ENCODE measurements at places on chromosomes 2 and 18.

DNA sequence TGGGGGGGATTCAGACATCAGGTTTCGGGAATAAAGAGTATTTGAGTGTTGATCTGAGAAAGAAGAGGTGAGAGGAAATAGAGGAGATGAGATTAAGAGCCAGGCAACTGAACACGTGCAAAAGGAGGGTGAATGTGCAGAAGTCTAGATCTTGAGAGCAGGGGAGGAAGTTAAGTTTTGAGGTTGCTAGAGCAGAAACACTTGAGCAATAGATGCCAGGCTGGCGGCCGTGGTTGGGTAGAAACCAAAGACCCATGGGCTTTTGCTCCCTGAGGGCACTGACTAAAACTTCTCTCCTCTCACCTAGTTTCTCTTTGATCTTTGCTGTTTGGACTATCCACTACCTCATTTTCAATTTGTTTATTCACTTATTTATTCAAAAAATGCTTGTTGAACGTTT is 116.0 kb downstream of the CDC42EP3 start:
- DNase-seq, result peak; percentile 28

DNA sequence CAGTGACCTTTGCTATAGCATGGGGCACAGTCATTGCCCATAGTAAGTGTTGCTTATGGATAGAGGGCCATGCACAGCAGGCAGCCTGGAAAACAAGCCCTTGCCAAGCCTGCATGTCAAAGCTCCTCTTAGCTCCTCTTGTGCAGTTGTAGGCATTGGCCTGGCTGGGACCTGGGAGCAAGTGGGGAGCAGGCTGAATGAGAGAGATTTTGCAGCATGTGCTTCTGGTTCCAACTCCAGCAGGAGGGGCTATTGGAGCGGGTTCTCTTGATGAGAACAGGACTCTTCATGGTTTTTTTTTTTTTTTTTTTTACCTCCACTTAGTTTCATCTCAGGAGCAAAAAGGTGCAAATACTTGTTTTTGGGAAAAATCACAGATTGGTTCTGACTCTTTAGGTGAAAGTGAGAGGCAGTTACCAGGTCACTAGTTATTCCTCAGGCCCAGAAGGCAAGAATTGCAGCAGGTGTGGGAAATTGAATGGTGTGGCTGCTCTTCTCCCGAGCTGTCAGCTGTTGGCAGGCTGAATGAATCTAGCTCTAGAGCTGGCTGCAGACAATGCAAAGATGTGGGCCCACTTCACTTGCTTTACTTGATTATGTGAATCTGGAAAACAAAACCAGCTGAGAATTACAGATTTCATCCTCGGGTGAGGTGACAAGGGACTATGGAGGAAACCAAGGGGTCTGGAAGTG is 95.9 kb downstream of the MAP4K4 start:
- DNase-seq, result no peak

- DNase-seq, result no peak
Observed at GRCh38 chr2:204665771-204666170, 120.5 kb downstream of the PARD3B start.

DNA sequence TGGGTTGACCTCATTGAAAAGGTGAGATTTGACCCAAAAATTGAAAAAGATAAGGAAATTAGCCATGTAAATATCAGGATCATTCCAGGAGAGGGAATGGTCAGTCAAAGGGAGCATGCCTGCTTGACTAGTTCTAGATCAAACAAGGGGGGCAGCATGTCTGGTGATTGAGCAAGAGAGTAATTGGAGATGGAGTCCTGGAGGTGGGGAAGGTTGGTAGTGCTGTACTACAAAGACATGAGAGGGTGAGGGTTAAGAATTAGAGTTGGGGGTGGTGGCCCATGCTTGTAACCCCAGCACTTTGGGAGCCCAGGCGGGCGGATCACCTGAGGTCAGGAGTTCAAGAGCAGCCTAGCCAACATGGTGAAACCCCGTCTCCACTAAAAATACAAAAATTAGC is 2.0 kb downstream of the MRPL30 start:
- no peak for DNase-seq

DNA sequence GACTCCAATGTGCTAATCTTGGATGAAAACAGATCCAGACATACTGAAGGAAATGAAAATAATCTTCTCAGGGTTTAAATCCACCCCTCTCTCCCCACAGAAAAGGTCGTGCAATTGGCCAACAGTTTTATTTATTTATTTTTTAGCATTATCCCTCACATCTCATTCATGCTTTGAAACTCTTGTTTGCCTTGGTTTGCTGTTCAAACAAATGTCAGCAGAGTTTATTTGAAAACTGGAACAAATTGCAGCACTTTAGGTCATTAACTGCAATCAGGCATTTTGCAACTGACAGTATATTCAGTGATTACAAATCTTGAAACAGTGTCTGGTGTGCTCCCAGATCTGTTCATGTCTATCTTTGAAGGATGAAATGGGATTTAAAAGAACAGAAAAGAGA is 220.6 kb downstream of the SLC4A10 start:
- no peak for DNase-seq

GRCh38 chr2:11592671-11593574 is 59.1 kb downstream of the GREB1 start:
- DNase-seq, result no peak

DNA sequence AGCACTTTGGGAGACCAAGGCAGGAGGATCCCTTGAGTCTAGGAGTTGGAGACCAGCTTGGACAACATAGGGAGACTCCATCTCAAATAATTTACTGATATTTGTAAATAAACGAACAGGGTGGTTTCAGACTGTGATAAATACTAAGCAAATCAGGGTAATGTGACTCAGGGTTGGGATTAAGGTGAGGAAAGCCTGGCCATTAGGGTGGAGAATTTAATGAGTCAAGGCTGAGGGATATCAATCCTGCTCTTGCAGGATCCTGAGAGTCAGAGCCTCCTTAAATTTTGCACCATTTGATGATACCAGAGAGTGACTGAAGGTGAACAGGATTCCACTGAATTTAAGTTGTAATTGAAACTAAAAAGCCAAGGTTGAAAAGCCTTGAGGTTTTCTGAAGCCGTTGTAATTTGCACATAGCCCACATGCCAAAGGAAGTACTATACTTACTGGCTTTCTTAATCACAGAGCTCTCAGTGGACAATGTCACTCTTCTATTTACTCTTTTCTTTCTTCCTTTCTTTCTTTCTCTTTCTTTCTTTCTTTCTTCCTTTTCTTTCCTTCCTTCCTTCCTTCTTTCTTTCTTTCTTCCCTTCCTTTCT is 28.6 kb upstream of the AP1S3 start:
- DNase-seq, result no peak

DNA sequence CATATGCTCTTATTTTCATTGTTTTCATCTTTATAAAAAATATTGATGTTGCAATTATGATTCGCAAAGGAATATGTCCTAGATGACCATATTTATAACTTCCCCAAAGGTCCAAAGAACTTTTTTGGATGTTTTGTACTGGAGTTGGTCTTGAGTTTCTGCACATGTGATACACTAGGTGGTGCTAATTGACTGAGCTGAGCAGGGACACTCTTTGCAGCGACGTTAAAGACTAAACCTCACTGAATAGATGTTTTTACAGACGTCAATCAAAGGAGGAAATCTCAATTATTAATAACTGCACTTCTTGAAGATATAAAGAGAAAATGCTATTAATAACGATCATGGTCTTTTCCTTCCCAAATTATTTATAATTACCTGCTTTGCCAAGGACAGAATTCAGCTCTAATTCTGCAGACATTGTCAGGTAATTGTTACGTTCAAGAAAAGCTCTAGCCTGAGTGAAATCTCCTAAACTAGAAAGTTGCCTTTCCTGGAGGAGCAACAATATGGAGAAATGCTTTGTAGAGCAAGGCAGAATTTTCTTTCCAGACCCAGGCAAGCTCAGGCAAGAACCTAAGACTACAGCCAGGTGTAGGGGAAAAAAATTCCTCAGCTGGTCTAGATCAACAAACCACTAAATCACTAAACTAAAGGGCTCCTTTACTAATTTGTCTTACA is 119.3 kb upstream of the RBBP8 start:
- DNase-seq, result peak; percentile 17

GRCh38 chr2:143473216-143473615 is 344.0 kb downstream of the ARHGAP15 start:
- DNase-seq, result no peak

DNA sequence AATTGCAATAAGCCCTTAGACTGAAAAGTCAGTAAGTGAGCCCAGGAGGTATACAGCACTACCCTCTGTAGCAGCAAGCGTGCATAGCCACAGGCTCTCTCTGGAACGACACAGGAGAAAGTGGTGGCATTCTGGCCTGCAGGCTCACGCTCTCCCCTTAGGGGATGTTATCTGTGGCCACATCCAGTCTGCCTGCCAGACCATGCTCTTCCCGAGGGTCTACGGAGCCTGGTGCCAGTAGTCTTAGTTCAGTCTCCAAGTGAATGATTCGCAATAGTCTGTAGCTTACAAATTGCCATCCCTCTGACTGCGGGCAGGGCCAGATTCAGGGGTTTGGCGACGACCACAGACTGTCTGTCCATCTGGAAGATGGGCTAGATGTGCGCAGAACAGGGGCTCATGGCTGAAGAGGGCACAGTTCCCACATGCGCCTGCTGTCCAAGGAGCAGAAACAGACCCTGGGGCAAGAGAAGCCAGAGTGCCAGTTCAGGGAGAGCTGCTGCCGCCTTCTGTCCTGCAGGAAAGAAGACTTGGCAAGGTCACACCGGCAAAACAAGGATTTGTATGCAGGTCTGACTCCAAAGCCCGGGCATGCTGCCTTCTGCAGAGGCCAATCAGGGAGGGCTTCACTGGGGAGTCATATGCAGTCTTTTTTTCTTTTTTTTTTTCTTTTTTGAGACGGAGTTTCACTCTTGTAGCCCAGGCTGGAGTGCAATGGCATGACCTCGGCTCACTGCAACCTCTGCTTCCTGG is 3.5 kb upstream of the KLF11 start:
- no peak for DNase-seq

- no peak for DNase-seq
Observed at GRCh38 chr18:63368611-63369010, 1.6 kb upstream of the KDSR start.

DNA sequence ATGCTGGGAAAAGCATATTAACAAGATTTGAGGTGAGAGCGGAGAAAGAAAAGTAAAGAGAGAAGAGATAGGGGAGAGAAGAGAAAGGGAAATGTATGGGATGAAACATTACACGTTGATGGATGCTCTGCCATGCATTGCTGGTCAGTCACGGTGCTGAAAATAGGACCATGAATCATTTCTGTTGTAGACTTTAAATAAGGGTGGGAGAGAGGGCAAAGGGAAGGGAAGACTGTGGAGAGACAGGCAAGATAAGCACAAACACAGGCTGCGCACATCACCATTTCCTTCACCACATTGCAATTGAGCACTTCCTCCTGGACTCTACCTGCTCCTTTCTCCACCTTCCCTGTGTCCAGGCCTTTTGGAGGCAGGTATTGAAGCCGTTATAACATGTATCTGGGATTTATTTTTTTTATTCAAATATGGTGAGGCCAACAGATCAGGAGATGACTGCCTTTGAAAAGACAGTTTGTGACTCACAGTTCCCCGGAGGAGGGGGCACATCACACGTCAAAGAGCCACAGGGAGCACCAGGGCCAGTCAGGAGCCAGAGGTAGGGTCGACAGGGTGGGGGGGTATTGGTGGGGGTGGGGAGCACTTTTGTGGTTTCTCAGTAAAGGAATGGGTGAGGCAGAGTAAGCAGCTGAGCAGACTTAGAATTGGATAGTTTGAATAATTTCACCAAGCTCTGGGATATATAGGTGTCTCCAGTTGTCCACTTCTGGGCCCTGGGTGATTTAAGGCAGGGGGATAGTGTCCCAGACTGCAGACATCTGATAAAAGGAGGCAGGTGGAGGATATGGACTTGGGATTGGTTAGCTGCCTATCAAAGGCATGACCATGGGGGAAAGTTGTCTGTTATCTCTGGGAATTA is 372.8 kb upstream of the ST6GAL2 start:
- no peak for DNase-seq

DNA sequence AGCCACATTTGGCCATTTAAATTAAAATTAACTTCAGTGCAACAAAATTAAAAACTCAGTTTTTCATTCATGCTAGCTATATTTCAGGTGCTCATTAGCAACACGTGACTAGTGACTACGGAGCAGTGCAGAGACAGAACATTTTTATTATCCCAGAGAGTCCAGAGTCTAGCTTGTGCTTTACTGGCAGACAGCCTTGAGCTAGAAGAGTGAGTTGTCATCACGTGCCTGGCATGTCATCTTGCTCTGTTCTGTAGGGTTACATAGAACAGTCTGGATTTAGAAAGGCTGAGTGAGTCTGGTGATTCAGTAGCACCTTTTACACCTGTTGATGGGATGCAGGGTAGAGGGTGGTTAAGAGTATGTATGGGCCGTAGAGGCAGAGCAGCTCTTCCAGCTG is 136.9 kb upstream of the IL1R2 start:
- no peak for DNase-seq

GRCh38 chr2:106944215-106944614 is 58.2 kb upstream of the ST6GAL2 start:
- DNase-seq, result no peak

DNA sequence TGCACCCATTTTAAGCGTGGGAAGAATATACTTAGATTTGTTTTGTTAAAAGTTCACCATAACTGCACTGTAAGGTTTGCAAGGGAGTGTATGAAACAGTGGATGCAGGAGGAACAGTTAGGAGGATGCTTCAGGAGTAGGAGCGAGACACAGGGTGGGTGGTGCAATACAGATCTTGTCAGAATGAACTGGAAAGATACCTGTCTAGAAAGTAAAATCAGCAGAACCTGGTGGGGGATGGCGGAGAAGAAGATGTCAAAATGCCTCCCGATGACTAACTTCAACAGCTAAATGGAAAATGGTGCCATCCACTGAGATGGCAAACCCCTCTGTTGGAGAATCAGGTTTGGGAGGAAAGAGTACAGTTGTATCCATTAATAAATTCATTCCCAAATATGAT is 18.2 kb downstream of the LANCL1 start:
- DNase-seq, result no peak

DNA sequence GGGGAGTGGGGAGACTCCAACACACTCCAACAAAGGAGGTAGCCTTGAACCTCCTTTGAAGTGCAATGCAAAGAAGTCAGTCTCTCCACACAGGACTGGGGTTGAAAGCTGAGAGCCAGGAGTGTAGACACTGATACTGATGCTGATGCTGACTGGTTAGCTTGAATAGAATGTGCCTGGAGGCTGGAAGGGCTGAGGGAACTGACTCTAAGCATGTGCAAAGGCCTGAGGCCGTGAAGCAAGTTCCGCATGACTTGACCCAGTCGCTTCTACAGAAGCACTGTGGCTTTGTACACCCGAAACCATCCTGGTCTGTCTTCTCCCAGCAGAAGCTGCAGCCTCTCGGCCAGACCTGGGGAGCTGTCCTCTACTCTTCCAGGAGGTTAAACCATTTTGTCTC is 10.4 kb downstream of the FOXI3 start:
- no peak for DNase-seq

GRCh38 chr2:10091182-10091888 is 11.1 kb upstream of the CYS1 start:
- DNase-seq, result peak; percentile 32

GRCh38 chr2:211468877-211469663 is 912.7 kb downstream of the CPS1 start:
- no peak for DNase-seq

GRCh38 chr2:238097988-238098871 is 1.9 kb upstream of the ESPNL start:
- DNase-seq, result peak; percentile 92

All from hematopoietic multipotent progenitor cell treated with erythropoietin and hydrocortisone succinate and interleukin-3 and kit ligand, for 8 days (in vitro differentiated cells).